Foreskin fibroblast (primary cell): ENCODE measurements at places on chromosomes 12 and 14.

DNA sequence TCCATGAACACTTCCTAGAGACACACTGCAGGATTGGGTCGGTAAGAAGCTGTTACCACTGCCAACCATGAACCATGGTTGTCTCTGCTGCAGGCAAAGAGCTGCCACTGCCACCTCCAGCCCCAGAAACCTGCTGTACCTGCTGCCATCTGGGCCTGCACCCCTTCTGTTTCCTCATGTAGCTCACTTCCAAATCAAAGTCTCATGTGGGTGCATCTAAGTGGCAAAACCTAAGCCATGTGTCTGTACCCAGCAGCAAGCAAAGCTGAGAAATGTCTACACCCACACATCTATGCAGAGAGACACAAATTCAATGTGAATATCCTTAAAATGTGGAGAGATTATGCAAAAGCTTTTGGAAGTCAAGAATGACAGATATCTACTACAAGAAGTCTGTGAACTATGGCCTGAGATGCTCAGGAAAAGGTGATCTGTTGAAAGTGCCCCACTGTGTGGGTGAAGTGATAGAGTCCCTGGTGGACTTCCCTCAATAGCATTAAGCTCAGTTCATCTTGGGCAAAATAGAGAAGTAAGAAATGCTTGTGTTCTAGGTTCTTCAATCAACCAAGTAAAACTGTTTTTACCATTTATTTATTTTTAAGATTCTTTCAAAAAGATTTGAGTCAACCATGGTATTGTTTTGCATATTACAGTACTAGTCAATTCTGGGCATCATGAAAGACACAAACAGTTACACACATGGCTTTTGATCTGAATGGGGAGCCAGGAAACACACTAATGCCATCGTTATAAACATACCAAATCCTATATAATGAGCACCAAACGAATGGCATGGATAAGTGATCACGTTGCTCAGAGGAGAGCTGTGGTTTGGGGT is 64.4 kb downstream of the FOS start:
- no peak for DNase-seq

DNA sequence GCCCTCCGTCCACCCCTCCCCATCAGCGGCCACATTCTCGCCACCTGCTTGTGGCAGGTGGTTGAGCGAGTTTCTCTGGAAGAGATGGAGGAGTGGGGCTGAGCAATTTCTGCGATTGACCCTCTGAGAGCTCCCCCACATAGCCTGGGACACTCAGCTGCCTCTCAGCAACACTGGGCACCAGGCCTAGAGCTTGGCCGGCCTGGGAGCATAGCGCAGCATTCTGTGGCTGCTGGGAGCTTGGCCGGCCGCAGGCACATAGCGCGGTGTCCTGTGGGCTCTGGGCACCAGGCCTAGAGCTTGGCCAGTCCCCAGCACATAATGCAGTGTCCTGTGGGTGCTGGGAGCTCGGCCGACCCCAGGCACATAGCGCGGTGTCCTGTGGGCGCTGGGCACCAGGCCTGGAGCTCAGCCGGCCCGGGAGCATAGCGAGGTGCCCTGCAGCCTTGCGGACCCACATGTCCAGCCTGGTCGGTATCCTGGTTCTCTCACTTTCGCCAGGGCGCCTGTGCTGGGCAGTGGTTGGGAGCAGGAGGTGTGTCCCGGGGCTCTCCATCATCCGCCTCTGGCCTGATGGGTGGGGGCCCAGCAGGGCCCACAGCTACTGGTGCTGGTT is 43.8 kb downstream of the LRCOL1 start:
- no peak for DNase-seq

DNA sequence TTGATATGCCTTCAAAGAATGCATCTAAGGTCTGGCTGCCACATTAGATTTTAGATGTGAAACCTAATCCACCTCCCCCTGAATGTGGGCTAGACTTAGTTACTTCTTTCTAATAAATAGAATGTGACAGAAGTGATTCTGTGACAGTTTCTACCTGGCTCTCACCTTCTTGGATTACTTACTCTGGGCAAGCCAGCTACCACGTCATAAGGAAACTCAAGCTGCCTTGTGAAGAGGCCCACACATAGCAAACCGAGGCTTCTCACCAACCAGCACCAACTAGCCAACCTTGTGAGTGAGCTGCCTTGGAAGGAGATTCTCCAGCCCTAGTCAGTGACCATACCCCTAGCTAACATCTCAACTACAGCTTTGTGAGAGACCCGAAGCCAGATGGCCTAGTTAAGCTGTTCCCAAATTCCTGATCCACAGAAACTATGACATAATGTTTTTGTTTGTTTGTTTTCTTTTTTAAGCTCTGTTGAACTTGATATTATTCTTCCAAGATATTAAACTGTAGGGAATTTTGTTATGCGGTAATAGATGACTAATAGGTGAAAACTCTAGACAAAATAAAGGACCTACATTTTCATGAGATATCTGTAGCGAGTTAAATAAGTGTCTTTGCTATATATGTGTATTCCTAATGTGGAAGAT is 6.2 kb downstream of the GPR19 start:
- no peak for DNase-seq

DNA sequence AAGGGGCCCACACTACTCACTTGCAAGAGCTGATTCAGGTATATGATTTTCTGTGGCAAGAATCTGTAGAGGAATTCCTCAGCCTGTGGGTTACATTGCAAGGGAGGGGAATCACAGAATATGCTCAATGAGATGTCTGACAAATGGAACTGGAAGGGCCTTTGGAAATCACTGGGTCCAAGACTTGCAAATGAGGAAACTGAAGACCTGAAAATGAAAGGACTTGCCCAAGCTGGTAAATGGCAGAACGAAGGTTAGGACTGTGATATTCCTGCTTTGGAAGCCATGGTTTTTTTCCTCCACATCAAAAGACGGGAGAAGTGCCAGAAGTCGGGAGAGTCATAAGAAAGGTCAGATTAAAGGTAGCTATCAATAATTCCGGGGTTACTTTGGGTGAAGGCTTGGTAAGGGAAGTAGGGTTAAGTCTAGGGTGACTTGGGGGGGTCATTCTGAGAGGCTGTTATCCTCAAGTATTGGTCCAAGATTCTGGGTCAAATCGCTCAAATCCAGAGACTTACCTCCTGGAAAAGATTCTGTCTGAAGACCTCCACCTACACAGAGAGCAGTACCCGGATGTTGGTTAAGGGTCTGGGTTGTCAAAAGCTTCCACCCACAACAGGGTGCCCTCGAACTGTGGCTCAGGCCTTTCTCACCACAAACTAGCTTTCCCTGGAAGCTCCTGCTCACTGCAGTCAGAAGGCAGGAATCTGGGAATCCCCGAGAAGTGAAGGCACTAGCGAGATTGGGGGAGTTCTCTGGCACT is 539 bp downstream of the PSME2 start:
- DNase-seq, result peak; percentile 60

GRCh38 chr12:65603438-65604351 is 220.6 kb upstream of the HMGA2 start:
- peak; percentile 89 for DNase-seq

DNA sequence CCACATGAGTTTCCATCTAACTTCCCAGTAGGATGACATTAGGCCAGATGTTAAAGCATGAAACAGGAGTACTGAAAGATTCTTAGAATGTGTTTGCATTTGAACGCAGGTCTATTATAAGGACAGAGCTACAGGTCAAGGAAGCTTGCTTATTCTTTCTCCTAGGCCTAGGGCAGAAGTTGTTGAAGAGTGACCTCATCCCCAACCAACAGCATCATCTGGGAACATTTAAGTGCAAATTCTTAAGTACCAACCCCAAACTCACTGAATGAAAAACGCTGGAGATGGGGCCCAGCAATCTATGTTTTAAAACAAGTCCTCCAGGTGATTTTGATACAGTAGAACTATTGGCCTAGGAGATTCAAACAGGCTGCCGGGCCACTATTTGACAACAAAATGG is 52.4 kb downstream of the PAPLN start:
- DNase-seq, result peak; percentile 70
